ENCODE measurements at places on chromosomes 13 and 19.
A peak's percentile ranks its signal among the peaks of the same experiment; 100 is the strongest.

- DNase-seq: peak; percentile 42
Measured at GRCh38 chr13:87274209-87274819, 396.9 kb upstream of the SLITRK5 start.

DNA sequence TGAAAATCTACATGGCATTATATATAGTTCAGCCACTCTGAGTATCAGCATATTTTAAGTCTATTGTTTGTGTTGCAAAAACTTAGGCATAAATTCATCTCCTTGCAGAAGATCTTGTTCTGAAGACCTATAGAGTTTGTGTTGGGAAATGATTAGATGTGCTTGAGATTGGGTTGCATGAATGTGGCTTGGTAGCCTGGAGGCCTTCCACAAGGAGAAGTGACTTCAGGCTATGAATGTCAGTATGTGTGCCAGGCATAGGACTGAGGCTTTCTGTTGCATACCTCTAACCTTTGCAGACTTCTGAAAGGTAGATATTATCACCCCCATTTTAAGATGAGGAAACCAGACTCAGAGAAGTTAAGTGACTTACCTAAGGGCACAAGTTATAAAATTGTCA is 188.6 kb downstream of the OLFM4 start:
- DNase-seq: no peak

- DNase-seq: peak; percentile 46
Measured at GRCh38 chr19:56066152-56067023, 54.7 kb downstream of the ZNF787 start.

DNA sequence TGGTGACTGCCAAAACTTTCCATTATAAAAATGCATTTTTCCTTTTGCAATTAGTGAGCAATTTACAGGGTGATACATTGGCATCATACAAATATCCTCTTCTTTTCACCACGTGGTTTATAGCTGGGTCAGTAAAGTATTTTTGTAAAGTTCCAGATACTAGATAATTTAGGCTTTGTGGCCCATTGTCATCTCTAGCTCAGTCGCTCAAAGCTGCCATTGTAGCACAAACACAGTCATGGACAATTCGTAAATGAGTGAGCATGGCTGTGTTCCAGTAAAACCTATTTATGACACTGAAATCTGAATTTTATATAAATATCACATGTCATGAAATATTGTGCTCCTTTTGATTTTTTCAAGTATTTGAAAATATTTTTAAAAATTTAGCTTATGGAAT is 162.9 kb downstream of the USP12 start:
- DNase-seq: no peak

DNA sequence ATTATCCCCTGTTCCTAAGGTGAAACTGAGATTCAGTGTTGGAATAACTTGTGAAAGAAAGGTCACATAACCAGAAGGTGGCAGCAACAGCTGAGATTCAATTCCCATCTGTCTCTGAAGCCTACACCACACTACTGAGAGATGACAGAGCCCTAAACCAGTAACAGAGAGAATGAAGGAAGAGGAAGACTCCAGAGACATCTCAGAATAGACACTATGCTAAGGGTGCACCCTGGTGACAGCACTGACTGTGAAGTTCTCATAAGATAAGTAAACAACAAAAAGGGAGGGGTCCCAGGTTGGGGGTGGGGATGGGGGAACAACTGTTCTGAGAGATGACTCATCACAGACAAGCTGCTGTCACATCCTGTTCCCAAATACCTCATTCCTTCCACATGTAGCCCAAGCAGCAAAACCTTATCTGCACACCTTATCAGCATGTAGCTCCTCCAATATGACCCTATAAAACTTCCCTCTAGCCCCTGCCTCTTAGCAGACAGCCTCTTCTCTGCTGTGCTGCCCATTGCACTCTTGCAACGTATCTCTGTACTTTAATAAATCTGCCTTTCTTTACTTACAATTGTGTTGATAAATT is 46.5 kb downstream of the UTP14C start:
- no peak for DNase-seq

DNA sequence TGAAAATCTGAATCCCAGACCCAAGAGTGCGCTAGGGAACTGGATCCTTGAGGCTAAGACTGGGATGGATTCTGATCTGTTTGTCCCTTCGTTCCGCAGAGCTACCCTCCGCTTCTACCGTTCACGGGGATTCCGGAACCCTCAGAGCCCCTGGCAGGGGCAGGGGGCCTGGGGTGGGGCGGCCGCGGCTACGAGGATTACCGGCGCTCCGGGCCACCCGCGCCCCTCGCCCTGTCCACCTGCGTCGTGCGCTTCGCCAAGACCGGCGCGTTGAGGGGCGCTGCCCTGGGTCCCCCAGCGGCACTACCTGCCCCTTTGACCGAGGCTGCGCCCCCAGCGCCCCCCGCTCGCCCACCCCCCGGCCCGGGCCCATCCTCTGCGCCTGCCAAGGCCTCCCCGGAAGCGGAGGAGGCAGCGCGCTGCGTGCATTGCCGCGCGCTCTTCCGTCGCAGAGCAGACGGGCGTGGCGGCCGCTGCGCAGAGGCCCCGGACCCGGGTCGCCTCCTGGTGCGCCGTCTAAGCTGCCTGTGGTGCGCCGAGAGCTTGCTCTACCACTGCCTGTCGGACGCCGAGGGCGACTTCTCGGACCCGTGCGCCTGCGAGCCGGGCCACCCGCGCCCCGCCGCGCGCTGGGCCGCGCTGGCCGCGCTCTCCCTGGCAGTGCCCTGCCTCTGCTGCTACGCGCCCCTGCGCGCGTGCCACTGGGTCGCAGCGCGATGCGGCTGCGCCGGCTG is 7.1 kb downstream of the SPRED3 start:
- no peak for DNase-seq

DNA sequence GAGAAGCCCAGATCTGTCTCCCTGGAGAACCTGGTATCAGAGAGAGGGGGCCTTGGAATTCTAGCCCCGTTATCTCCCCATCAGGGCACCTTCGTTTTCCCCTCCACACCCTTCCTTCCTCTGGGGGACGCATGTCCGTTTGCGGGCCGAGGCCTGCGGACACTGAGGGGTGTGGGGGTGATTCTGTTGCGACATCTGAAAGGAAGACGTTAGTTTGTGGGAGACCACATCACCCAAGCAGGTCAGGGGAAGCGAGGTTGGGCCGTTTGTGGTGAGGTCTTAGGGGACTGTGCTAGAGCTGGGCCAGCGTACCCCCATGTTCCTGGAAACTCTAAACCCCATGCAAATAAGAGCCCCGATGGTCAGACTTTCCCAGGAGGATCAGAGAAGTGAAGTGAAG is 3.7 kb upstream of the HSH2D start:
- peak; percentile 96 for DNase-seq

- no peak for DNase-seq
Measured at GRCh38 chr19:35240327-35240726, 8.5 kb upstream of the LSR start.

DNA sequence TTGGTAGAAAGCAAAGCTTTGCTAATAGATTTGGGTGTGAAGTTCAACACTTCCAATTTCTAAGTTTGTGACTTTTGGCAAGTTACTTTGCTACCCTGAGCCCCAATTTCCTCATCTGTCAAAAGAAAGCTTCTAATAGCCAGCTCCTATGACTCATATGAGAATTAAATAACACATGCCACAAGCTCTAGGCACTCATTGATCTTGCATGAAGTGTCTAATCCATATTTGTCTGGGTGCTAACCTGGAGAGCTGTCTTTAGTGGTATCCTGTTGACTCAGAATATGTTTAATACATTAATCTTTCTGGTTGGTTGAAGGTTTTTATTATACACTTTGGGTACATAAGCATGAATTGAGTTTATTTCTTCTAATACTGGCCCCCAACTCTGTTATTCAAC is 188.8 kb downstream of the POSTN start:
- DNase-seq: no peak

DNA sequence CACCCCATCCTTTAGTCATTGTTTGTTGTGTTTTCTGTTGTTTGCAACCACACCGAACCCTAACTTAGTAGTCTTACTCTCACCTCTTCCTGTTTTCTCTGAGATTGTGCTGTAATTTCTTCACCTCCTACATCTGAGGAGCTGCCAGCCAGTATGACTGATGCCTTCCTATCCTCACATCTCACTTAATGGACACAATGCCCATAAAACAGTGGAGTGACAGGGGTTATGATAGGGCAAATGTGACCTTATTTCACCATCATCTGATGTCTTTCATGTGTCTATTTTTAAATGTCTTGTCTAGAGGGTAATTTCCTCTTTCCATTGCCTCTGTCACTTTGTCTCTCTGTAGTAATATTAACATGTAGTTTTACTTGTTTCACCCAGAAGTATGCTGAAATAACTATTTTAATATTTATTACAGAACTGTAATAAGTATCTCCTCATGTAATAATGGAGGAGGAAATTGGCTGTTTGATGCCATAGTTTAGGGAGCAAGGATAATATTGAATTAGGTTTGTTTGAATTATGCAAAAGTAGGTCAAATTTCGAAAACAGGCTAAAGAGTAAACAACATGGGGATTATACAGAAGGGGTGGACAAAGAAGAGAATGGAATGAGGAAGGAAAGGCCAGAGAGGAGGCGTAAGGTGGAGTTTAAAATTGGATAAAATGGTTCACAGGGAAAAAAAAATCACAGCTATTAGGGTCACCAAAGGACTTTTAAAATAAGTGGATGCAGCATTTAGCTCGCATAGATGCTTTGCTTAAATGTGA is 103.5 kb upstream of the SPRY2 start:
- DNase-seq: no peak

- no peak for DNase-seq
Measured at GRCh38 chr13:40452038-40452666, 214.3 kb downstream of the FOXO1 start.

DNA sequence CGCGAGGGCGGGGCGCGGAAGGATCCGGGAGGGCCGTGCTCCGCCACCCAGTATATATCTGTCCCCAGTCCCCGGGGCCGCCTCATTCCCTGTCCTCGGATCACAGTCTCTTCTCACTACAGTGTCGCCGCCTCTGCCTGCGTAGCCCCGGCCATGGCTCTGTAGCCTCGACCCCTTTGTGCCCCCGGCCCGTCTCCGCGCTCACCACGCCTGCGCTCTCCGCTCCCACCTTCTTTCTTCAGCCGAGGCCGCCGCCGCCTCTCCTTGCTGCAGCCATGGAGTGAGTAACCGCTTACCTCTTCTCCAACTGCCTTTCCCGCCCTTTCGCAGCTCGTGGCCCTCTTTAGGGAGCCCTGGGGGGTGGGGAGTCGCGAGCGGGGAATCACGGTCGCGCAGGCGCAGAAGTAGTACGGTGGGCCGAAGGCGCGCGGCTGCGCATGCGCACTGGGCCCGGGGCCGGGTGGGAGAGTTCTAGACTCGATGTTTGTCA is at the start of the genes ATF5 and NUP62:
Gene ATF5 (plus strand): TSS at position 85 of the 490 bp plus-strand sequence. CDS start 1,646 bp downstream, outside the sequence.
Gene NUP62 (minus strand): TSS at position 384 of the 490 bp plus-strand sequence. CDS start 19,697 bp downstream, outside the sequence.
- DNase-seq: peak; percentile 90

- DNase-seq: no peak
Measured at GRCh38 chr19:19914596-19914995, 13.8 kb downstream of the ZNF93 start.

GRCh38 chr13:26019881-26020870 is 31.6 kb downstream of the SHISA2 start:
- no peak for DNase-seq

GRCh38 chr13:49935171-49936074 is 717 bp downstream of the SPRYD7 start:
- peak; percentile 41 for DNase-seq

DNA sequence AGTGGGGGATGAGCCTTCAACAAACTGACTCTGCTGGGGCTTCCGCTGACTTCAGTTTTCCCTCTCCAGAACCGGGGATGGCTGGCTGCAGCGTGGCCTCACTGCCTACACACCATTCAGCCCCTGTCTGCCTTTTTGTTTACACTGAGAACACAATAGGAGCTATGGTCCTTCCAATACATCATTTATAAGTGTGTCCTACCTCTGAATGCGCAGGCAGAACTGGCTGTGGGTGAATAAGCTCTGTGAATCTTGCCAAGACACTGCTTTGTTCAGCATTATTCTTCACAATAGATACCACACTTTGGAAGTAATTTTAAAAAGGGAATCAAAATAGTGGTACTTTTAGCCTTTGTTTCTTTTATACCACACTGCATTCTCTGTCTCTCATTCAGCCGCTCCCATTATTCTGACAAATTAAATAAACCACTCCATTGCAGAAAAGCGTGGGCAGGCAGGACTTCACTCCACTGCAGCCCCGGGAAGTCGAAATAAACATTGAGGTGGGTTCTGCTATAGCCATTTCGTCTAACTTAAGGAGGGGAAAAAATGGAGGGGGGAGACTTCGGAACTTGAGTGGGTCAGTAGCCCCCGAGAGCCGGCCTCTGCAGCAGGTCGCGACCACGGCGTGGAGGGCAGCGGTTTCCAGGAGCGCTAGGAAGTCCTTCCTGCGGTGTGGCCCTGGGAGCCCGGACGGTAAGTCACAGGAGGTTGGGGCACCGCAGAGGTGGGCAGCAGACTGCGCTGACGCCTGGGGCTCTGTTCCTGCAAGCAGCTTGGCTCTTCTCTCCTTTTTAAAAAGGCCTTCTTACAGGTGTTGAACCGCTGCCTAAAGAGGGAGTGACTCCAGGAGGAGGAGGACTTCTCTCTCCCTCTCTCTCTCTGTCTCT is 94.8 kb upstream of the SOX1 start:
- DNase-seq: no peak

GRCh38 chr13:33547035-33547434 is 261.5 kb upstream of the STARD13 start:
- DNase-seq: no peak

DNA sequence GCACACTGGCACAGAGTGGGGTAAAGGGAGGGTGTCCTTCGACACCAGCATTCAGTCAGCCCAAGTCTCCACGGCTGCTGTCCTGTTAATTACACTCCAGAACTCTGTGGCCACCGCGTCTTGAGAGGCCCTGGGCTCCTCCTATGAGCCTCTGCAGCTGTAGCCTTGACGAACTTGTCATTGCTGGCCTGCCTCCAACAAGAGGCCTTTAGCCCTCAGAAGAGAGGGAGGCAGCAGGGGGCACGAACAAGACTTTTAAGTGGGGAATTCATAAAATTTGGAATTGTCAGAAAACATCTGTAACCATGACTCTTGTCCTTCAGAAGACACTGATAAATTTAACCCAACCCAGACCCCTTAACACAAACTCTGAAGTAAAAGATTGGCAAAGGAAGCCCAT is 241.9 kb downstream of the UQCRFS1 start:
- no peak for DNase-seq

DNA sequence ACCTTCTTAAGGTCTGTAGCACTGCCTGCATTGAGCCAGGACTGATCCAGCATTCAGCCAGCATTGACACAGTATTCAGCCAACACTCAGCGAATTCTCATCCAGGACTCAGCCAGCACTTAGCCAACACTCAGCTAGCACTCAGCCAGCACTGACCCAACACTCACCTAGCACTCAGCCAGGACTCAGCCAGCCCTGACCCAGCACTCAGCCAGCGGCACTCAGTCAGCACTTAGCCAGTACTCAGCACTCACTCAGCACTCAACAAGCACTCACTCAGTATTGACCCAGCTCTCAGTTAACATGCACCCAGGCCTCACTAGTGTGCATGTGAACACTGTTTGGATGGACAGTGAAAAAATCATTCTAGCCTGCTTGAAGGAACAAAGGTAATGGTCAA is 55.0 kb downstream of the TSHZ3 start:
- DNase-seq: no peak

GRCh38 chr19:52621376-52621775 is 16.8 kb downstream of the ZNF83 start:
- DNase-seq: no peak

Measured in HL-60 (cell line).